ENCODE measurements at places on chromosomes 7 and 10.

GRCh38 chr10:60907236-60907635 is 36.7 kb downstream of the RHOBTB1 start:
- DNase-seq, result no peak

DNA sequence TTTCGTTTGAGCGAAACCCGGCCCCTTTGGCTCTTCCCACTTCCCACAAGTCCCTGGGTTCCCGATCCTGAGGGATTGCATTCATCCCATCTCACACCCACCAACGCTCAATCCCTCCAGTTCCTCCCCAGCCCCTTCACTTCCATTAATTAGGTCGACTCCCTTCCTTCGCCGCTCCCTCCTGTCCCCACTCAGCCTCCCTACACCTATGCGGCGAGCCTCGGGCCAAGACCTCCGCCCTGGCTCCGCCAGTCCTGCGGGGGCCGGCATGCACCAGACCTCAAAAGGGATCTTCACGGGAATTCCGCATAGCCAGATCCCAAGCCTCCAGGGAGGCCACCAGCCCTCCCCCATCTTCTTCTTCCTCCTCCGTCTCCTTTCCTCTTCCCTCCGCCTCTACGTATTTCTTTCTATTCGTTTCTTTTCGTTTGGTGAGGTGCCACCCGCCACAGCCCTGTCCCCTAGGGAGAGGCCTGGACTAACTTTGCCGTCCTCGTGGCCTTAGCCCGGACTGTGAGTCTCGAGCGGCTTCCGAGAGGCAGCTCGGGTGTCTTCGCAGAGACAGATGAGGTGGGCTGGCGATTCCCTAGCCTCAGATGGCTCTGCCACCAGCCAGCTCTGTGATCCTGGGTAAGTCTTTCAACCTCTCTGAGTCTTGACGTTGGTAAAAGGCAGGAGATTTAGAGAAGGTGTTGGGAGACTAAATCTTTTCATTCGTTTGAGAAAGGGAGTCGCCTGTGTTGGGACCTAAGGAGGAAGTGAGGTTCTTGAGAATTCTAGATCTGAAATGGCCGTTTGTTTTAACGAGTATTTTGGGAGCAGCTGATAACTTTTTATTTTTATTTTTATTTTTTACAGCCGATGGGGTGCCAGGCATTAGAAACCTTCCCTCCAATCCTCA is 8.1 kb upstream of the LBX1 start:
- no peak for DNase-seq

- no peak for DNase-seq
Observed at GRCh38 chr7:139817249-139817648, 11.8 kb upstream of the TBXAS1 start.

DNA sequence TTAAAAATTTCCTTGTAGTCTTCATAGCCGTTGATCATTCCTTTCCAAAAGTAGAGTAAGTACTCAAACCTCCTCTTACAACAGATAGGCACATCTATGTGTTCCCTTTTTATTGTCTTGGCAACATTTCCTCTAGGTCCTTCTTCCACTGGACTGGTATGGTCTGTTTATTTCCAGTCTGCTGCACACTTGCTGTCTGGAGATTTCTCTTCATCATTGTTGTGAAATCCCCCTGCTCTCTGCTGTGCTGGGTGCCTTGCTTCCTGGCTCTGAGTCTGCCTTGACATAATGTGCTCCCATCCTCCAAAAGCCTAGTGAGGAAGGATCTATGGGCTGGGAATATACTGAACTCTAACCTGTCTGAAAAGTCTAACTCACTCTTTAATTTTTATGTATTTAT is 545.3 kb upstream of the VSTM2A start:
- DNase-seq, result no peak

- no peak for DNase-seq
Observed at GRCh38 chr7:120353171-120353570, 80.2 kb downstream of the KCND2 start.

All from fibroblast of skin of scalp (primary cell).